Activated CD8-positive, alpha-beta memory T cell treated with anti-CD3 and anti-CD28 coated beads, Interleukin-2, amount 10 ng/mL, durations not matched to agents 7 days and 5 days (primary cell): ENCODE measurements at places on chromosomes 5 and 9. TPM values are rescaled to one million over a fixed set of nuclear protein-coding genes. Genes with fewer than 3 reads are reported as not detected.
A peak's percentile ranks its signal among the peaks of the same experiment; 100 is the strongest.

Gene PIGO
- 31.6 TPM for total RNA-seq

Gene KDM3B
- total RNA-seq, result 57.4 TPM

GRCh38 chr5:96928931-96929708, 6.8 kb upstream of the LNPEP start:
- no peak overlapping the region for H3K4me3 ChIP-seq
- H3K4me1 ChIP-seq, result peaks cover 30% of the 10 kb centered on the region
- no peaks in the 10 kb centered on the region for H3K27me3 ChIP-seq
- no peak for DNase-seq
- H3K27ac ChIP-seq, result no peak overlapping the region
- peaks cover 20% of the 10 kb centered on the region for H3K36me3 ChIP-seq

Gene FBXW11
- total RNA-seq, result 50.4 TPM

DNA sequence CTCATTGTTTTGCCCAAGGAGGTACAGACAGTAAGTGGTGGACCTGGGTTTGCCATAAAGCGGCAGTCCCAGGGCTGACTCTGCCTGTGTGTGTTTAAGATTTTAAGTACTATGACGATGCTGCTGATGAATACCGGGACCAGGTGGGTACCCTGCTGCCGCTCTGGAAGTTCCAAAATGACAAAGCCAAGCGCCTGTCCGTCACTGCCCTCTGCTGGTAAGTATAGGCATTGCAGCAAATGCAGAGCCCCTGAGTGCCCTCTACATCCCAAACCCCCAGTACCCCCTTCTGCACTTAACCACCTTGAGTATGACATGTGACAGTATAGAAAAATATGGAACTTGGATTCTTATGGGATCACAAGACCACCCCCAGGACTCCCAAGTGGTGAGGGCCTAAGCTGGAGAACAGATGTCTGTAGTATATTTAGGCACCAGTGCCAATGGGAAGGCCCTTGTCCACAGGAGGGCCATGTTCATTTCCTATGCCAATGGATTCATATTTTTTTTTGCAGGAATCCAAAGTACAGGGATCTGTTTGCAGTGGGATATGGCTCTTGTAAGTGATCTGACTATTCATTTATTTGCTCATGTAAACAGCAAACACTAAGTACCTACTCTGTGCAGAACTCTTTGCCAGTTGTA, 22.0 kb downstream of the ENHO start:
- peaks cover 16% of the 10 kb centered on the region for H3K4me1 ChIP-seq
- DNase-seq, result peak; percentile 83
- no peaks in the 10 kb centered on the region for H3K36me3 ChIP-seq
- H3K4me3 ChIP-seq, result no peak overlapping the region
- no peak overlapping the region for H3K27ac ChIP-seq

Gene SSNA1
- total RNA-seq, result 91.3 TPM

- no peak for DNase-seq
- H3K4me1 ChIP-seq, result no peaks in the 10 kb centered on the region
- H3K36me3 ChIP-seq, result no peaks in the 10 kb centered on the region
- no peak overlapping the region for H3K27ac ChIP-seq
- no peak overlapping the region for H3K4me3 ChIP-seq
Measured at GRCh38 chr5:158407824-158408195, 548.9 kb upstream of the CLINT1 start.

- no peaks in the 10 kb centered on the region for H3K27me3 ChIP-seq
- no peaks in the 10 kb centered on the region for H3K4me1 ChIP-seq
- H3K27ac ChIP-seq, result no peak overlapping the region
- H3K4me3 ChIP-seq, result no peak overlapping the region
Measured at GRCh38 chr9:23842565-23843129, 16.6 kb upstream of the ELAVL2 start.

DNA sequence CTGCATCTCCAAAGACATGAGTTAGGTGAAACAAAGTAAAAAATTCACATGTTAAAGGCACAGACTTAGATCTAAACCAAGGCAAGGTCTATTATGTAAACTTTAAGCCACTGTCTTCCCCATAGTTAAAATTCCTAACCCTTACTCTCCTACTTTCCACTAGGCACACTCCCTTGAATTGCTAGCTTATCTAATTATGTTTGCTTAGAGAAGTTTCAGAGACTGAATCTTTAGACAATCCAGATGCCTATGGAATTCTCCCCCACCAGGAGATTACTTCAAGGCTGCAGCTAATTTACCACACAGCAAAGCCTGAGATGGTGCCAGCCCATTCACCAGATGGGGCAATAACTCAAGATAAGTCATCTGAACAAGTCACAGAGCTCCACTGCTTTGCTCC, 803.1 kb upstream of the COX7C start:
- H3K27me3 ChIP-seq, result no peaks in the 10 kb centered on the region
- H3K27ac ChIP-seq, result no peak overlapping the region
- H3K4me1 ChIP-seq, result no peaks in the 10 kb centered on the region
- DNase-seq, result no peak
- H3K4me3 ChIP-seq, result no peak overlapping the region

DNA sequence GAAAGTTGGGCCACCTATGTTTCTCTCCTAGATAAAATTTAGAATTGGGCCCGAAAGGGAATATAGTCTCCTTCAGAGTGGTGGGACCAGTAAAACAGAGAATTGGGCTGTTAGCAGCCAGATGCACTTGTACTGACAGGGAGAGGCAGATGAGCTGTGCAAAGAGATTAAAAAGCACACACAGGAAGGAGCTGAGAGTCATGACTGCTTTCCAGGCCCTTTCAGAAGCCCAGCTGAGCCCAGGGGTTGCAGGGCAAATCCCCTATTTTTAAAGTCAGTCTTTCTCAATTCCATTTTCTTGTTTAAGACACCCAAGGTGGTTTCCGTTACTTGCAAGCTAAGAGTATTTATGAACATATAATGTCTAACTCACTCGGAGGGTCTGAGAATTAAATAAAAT, 130.4 kb downstream of the PRELID2 start:
- DNase-seq, result no peak
- H3K27ac ChIP-seq, result no peak overlapping the region
- no peak overlapping the region for H3K4me3 ChIP-seq
- H3K36me3 ChIP-seq, result no peaks in the 10 kb centered on the region
- H3K4me1 ChIP-seq, result no peaks in the 10 kb centered on the region
- no peaks in the 10 kb centered on the region for H3K27me3 ChIP-seq

Gene NUDT12
- not detected for total RNA-seq

Gene SHOC1
- not detected for total RNA-seq

DNA sequence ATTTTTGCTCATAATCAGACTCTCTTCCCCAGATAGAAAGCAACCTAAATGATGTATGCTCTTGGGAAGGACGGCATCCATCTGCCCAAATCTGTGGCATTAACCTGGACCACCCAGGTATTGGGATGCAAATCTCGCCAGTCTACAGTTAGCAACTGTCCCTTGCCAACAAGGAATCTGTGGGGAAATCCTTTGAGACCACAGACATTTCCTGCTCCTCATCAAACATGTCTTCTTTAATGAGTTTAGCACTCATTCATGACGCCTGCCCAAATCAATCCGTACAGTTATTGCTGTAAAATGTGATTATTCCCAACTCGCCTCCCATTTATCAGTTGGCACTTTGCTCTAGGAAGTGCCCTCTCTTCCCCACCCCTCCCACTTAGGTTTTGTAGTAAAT, 7.8 kb downstream of the ROR2 start:
- H3K36me3 ChIP-seq, result no peaks in the 10 kb centered on the region
- H3K4me1 ChIP-seq, result peaks cover 4% of the 10 kb centered on the region

- H3K36me3 ChIP-seq, result no peaks in the 10 kb centered on the region
- DNase-seq, result no peak
- no peaks in the 10 kb centered on the region for H3K4me1 ChIP-seq
- peaks cover 2% of the 10 kb centered on the region for H3K27me3 ChIP-seq
- H3K27ac ChIP-seq, result no peak overlapping the region
Measured at GRCh38 chr5:97553604-97554452, 370.8 kb upstream of the RIOK2 start.

Gene RNF180
- total RNA-seq, result not detected

GRCh38 chr9:117073071-117073470, 341.8 kb downstream of the ASTN2 start:
- H3K4me1 ChIP-seq, result no peaks in the 10 kb centered on the region
- H3K4me3 ChIP-seq, result no peak overlapping the region
- no peak for DNase-seq
- peaks cover 1% of the 10 kb centered on the region for H3K36me3 ChIP-seq
- no peaks in the 10 kb centered on the region for H3K27me3 ChIP-seq

DNA sequence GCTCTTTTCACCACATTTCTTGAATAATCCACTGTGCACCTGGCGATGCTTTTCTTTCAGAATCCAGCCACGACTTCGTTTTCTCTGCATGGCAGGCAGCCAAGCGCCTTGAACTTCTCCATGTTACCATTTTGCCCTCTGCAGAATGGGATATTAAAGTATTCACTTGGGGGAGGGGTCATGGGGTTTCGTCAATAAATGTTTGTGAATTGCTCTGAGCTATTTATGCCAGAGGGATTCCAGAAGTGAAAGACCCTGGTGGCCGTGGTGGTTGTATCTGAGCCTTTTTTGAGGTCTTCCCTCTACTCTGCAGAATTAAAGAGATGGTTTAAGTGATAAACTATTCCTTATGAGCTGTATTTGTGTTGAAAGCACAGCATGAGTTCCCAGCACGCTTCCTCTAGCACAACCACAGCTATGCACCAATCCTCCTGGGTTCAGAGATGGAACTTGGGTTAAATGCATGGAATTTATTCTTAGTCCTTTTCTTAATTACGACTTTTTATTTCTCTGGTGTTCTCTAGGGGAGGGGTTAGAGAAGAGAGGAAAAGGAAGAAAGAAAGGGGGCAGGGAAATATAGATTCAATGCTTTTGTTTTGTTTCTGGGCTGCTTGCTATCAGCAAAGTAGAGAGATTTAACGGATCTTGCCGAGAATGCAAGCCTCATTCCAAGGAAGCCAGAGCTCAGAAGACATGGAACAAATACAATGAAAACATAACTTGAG, 478.2 kb upstream of the TNC start:
- H3K27me3 ChIP-seq, result peaks cover 26% of the 10 kb centered on the region
- H3K4me3 ChIP-seq, result no peak overlapping the region
- no peaks in the 10 kb centered on the region for H3K36me3 ChIP-seq
- no peaks in the 10 kb centered on the region for H3K4me1 ChIP-seq
- no peak overlapping the region for H3K27ac ChIP-seq

Gene CKMT2
- not detected for total RNA-seq

DNA sequence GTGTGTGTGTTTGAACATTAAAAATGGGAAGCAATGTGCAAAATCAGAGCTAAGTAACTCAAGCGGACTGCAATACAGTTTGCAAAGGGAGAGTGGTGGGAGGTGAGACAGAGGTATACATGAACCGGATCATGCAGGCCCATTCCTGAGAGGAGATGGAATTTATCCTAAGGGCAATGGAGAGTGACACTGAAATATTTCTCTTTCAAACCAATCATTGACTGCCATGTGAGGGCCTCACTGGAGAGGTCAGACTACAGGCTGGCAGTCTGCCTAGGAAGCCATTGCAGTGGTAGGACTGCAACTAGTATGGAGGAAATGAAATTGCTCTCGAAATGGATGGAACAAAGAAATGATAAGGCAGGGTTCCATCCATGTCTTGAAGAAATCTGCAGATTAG, 34.8 kb downstream of the TNFSF15 start:
- peaks cover 10% of the 10 kb centered on the region for H3K27me3 ChIP-seq
- H3K4me1 ChIP-seq, result peaks cover 19% of the 10 kb centered on the region
- DNase-seq, result no peak
- H3K27ac ChIP-seq, result no peak overlapping the region
- H3K36me3 ChIP-seq, result peaks cover 2% of the 10 kb centered on the region
- no peak overlapping the region for H3K4me3 ChIP-seq

DNA sequence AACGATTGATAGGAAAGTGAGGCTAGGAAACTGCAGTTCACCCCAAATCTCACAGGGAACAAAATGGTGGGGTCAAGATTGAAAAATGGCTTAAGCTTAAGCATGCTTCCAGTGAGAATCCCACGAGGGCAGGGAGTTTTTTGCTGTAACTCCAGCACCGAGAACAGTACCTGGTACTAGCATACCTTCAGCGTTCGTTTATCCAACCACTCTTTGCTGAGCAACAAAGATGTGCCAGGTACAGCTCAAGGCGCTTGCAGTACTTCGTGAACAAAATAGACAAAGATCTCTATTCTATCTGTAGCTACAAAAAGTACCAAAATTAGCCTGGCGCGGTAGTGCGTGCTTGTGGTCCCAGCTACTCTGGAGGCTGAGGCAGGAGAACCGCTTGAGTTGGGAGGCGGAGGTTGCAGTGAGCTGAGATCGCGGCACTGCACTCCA, 778 bp upstream of the PPP6C start:
- no peaks in the 10 kb centered on the region for H3K27me3 ChIP-seq
- H3K27ac ChIP-seq, result peak overlapping the region; percentile 94
- peak; percentile 49 for DNase-seq
- peaks cover 45% of the 10 kb centered on the region for H3K4me1 ChIP-seq
- peaks cover 4% of the 10 kb centered on the region for H3K36me3 ChIP-seq

- no peaks in the 10 kb centered on the region for H3K4me1 ChIP-seq
- H3K27me3 ChIP-seq, result no peaks in the 10 kb centered on the region
- no peak overlapping the region for H3K27ac ChIP-seq
- no peaks in the 10 kb centered on the region for H3K36me3 ChIP-seq
- no peak for DNase-seq
Measured at GRCh38 chr5:28164568-28164967, 1126.2 kb upstream of the CDH9 start.

Gene PCDHGB4
- total RNA-seq, result 0.07 TPM
